ENCODE measurements at places on chromosomes 7 and 10. TPM values are rescaled to one million over a fixed set of nuclear protein-coding genes. Genes with fewer than 3 reads are reported as not detected.

Gene GJD4
- not detected for total RNA-seq

Gene CYP2E1
- 0.19 TPM for total RNA-seq

Gene OR2A12
- not detected for total RNA-seq

Gene ANKRD7
- 0.21 TPM for total RNA-seq

Gene ANXA7
- total RNA-seq = 114 TPM

Gene VENTX
- not detected for total RNA-seq

Gene PNLIPRP2
- not detected for total RNA-seq

Gene ANTXRL
- total RNA-seq = 0.09 TPM

Gene LLCFC1
- not detected for total RNA-seq

Gene TSC22D4
- total RNA-seq = 32.2 TPM

Gene TRIM50
- total RNA-seq = not detected

Gene ANXA8
- total RNA-seq = 27.8 TPM

Gene SFRP4
- 4.6 TPM for total RNA-seq

Gene ELMO1
- total RNA-seq = 2.8 TPM

Gene DKK1
- 343 TPM for total RNA-seq

Gene ADAM8
- total RNA-seq = 3.0 TPM

Gene CHAT
- not detected for total RNA-seq

Gene BMPER
- 7.6 TPM for total RNA-seq

Data from A549 treated with DMSO at 1 μM for 4 hours (cell line).